ENCODE measurements at places on chromosomes 3 and 15.

GRCh38 chr3:111582120-111582474 is 13.0 kb downstream of the ZBED2 start:
- no peak for DNase-seq

GRCh38 chr15:38746211-38746610 is 181.6 kb upstream of the RASGRP1 start:
- DNase-seq, result no peak

- DNase-seq, result no peak
These were observed 60.3 kb downstream of the PCSK6 start for GRCh38 chr15:101429191-101429590.

DNA sequence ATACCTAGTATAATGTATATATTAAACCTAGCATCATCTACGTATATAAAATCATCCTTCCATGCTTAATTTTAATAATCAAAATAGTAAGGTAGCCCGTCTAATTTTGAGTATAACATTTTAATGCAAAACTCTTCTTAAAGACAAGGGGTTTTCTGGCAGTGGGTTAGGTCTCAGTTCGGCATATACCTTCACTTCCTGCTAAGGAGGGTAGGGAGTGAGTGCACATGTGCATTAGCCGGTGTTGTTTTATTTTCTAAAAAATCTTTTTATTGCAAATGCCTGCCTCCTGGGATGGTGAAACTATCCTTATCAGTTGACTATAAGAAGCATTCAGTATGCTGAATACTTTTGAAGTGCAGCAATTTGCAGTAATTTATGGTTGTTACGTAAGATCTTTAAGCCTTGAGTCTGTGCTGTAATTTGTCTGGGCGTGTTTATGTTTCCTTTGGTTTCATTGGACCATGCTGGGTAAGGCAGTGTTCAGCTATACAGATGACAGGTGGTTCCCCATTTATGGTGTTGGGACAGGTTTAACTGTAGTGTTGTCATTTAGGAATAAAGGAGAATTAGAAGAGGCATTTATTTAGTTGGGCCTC is 11.7 kb downstream of the ARHGEF26 start:
- DNase-seq, result no peak

GRCh38 chr3:112127522-112128494 is 5.2 kb downstream of the GCSAM start:
- no peak for DNase-seq

- DNase-seq, result no peak
These were observed 26.9 kb upstream of the LCTL start for GRCh38 chr15:66592505-66593218.

GRCh38 chr3:175670557-175670956 is 811.4 kb downstream of the NAALADL2 start:
- DNase-seq, result no peak

DNA sequence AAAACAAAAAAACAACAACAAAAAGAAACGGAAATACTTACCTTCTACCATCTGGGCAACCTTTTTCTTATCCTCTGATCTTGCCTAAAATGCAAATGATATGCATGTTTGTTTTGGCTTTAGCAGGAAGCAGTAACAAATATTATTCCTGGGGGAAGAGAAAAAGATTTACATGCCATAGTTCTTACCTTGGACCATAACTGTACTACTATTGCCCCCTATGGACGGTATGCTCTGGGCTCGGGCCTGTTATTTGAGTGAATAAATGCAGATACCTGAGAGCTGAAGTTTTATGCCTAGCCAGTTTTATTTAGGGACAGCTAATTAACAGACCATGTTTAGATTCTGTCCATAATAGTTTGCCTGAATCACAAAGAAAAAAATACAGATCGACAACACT is 12.6 kb upstream of the STARD5 start:
- no peak for DNase-seq

- no peak for DNase-seq
These were observed 172.3 kb upstream of the MBNL1 start for GRCh38 chr3:152096280-152096906.

- DNase-seq, result no peak
These were observed 64.8 kb downstream of the STRIT1 start for GRCh38 chr3:155228676-155229075.

- no peak for DNase-seq
These were observed 19.9 kb downstream of the TAMM41 start for GRCh38 chr3:11826628-11827265.

DNA sequence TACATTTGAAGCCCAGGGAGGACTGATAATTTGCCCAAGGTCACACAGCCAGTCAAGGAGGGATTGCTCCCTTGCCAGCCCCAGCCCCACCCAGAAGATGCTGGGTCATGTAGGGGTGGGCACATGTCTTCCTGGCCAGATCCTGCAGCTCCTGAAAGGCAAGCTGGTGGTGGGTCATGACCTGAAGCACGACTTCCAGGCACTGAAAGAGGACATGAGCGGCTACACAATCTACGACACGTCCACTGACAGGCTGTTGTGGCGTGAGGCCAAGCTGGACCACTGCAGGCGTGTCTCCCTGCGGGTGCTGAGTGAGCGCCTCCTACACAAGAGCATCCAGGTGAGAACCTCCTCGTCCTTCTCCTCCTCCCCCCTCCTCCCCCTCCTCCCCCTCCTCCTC is 13.2 kb downstream of the ISG20 start:
- no peak for DNase-seq

GRCh38 chr3:190076601-190077394 is 43.9 kb downstream of the P3H2 start:
- no peak for DNase-seq

DNA sequence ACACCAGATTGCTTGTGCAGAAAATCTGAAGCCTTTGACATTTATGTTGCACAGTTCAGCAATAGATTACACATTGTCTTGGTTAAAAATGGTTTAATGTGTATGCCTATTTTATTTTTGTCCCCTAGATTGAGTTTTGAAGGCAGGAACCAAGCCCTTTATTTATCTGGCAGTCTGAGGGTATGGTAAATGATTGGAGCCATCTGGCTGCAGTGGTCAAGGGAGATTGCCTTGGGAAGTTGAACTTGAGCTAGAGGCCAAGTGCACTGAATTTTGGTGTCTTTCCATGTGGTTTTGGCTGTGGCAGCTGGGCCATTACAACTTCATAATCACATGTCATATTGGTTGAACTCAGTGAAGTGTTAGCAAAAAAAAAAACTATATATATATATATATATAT is 248.7 kb upstream of the C2CD4B start:
- no peak for DNase-seq

GRCh38 chr3:29153811-29154210 is 127.1 kb upstream of the RBMS3 start:
- no peak for DNase-seq

DNA sequence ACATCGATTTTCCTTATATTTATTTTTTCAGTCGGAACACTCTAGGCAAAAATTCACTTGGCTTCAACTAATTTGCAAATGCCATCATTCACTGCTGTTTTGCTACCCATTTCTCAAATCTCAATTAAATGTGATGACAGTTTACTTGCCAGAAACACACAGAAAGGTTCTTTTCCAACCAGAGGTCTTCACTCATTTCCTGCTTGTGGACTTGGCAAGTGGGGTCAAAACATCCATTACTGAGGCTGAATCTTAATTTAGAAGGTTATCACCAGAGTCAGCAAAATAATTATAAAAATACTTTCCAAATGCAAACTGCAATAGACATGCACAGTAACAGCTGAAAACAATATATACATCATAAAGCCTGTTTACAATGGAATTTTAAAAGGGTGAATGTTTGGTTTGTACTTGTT is 625.4 kb upstream of the TBL1XR1 start:
- DNase-seq, result no peak

DNA sequence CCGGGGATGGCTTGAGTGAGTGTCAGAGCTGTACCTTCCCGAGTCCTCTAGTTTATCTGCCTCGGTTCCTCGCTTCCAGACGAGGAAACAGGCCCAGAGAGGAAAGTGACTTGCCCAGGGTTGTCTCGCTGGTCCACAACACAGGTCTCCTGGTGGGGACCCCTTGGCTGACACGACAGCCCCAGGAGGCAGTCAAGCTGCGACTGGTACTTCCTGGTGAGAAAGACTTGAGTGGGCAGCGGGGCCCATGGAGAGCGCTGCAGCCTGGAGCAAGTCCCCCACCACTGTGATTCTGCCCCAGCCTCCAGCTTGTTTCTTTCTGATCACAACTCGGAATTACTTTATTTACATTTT is 600 bp upstream of the CHRNA5 start:
- DNase-seq, result no peak

DNA sequence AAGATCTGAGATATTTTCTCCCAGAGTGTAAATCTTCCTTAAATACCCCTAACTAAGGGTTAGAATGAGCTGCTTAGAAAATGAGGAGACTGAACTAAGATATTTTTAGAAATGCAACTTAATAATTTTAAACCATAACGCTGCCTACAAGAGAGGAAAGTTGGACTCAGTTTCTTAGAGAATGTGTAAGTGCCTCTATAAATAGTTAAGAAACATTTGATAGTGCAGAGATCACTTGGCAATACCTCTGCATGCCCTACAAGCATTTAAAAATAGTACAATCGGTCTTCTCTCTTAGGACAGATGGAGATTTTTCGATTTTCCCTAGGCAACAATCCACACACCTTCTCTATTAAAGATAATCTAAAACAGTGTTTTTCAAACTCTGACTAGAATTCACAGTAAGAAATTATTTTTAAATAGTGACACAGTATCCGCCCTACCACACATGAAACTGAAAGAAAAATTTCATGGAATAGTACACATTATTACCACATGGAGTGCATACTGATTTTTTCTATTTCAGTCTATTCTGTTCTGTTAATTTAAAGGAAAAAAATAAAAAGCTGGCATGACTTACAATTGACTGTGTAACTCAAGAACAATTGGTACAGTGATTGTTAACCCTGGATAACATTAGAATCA is 83.2 kb downstream of the GADL1 start:
- DNase-seq, result no peak

DNA sequence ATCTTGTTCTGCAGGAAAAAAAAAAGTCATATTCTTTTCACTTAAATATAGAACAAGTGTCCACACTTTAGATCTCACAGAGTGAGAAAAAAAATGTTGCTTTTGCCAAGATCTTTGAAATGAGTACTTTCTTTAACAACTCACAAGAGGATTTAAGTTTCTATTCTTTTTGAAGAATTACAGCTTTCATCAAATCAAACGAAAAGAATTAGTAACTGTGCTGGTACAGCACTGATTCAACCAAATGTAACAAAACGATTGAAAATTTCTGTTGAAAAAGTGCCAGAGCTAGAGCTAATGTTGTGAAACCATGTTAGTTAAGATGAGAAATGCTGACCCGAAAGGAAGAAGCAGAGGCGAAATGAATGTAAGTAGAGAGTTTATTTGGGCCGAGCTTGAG is 300.2 kb downstream of the GABRB3 start:
- DNase-seq, result no peak

DNA sequence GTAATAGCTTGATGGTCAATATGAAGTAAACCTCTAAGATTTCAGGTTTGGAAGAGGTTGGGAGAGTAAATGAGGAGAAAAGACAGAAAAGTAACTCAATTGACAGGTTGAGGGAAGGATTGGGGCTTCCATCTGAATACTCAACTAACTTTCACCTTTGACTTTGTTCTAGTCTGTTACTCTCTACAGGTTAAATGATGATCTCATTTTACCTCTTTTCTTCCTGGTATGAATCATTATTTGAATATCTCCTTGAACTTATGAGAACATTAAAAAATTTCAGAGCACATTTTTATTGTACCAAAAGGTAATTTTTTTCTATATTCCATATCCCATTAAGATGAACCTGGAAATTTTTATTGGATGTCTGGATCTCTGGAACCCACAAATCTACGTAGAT is 87.9 kb upstream of the KCNH8 start:
- DNase-seq, result no peak

DNA sequence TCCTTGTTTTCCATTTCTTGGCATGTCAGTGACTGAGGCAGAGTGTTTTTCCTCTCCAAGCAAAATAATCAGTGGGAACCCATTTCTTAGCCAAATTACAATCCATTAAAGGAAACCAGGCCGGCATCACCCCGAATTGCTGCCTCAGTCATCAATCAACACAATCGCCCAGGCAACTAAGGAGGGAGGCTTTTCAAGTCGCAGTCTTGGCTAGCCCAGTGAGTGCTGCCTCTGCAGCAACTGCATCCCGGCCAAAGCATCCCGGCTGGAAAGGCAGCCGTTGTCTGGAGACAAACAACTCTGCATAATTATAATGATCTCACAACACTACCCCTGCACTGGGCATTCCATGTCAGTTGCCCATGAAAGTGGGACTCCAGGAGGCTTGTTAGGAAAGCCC is 213.5 kb upstream of the PRICKLE2 start:
- DNase-seq, result no peak

DNA sequence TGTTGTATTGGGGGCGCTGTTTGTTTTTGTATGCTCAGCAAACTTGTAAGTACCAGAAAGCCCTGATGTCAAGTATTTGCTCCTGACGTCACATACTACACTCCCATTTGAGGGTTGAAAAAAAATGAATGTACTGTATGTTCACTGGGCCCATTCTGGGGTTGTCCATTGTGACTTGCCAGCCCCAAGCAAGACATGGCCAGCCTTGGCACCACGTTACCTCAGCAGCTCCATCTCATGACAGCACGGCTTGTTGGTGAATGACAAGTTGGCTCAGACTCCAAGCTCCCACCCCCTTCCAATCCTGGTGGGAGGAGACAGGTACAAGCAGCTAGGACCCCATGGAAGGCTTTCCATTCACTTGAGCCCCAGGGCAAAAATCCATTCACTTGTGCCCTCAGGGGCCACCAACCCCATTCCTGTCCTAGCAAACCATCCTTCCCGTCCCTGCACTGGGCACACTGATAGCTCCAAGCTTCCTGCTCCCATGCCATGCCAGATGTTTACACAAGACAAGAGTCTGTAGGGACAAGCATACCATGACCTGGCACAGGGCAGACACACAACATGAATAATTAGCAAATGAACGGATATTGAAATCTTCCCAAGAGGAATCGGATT is 1.6 kb downstream of the PHGR1 start:
- no peak for DNase-seq

- no peak for DNase-seq
These were observed 51.8 kb downstream of the CD200 start for GRCh38 chr3:112384769-112385168.

- DNase-seq, result no peak
These were observed 768 bp upstream of the PDE12 start for GRCh38 chr3:57555306-57555705.

DNA sequence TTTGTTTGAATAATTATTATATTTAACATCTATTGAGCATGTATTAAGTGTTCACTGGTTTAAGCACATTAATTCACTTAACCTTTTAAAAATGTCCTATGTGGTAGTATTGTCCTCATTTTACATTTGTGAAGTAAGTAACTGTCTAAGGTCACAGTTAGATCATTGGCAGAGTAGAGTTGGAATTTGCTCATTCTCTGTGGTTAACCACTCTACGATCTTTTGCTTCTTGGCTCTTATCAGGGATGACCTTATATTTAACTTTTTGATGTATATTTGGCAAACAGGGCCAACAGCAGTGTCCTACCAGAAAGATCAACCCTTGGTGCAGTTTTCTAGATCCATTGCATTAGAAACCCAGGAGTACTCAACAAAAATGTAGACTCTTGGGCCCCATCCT is 34.0 kb downstream of the PXK start:
- no peak for DNase-seq

Measured in stimulated activated CD4-positive, alpha-beta T cell treated with anti-CD3 and anti-CD28 coated beads, Interleukin-1b, Interleukin-23, amount 100 ng/mL, for 1 hour (primary cell).